ENCODE measurements at places on chromosomes 3 and 15. TPM values are rescaled to one million over a fixed set of nuclear protein-coding genes. Genes with fewer than 3 reads are reported as not detected.

The DENND4A gene
- total RNA-seq: 6.4 TPM

The PP2D1 gene
- not detected for total RNA-seq

The CLEC3B gene
- not detected for total RNA-seq

The PLA2G4D gene
- 0.08 TPM for total RNA-seq

The COL6A5 gene
- not detected for total RNA-seq

The COLQ gene
- 0.16 TPM for total RNA-seq

The TMEM39A gene
- 46.5 TPM for total RNA-seq

All from hair follicular keratinocyte (primary cell).